ENCODE measurements at places on chromosomes 2 and 18.

DNA sequence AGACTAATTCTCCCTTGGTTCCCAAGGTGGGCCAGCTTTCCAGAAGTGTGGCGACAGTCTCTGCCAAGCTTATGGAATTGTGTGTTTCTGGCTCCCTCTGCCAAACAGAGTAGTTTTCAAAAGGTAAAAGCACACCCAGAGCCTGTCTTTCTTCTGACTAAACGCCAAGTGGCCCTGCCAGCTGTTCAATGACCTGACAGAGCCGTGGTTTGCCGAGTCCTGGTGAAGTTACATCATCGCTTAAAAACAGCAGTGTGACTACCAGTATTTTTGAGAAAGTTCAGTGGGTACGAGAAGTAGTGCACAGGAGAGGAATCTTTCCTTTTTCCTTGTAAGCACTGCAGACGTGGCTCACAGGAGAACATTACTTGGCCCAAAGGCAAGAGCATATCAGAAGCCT lies 1.9 kb downstream of the PER2 start:
- no peak for DNase-seq

DNA sequence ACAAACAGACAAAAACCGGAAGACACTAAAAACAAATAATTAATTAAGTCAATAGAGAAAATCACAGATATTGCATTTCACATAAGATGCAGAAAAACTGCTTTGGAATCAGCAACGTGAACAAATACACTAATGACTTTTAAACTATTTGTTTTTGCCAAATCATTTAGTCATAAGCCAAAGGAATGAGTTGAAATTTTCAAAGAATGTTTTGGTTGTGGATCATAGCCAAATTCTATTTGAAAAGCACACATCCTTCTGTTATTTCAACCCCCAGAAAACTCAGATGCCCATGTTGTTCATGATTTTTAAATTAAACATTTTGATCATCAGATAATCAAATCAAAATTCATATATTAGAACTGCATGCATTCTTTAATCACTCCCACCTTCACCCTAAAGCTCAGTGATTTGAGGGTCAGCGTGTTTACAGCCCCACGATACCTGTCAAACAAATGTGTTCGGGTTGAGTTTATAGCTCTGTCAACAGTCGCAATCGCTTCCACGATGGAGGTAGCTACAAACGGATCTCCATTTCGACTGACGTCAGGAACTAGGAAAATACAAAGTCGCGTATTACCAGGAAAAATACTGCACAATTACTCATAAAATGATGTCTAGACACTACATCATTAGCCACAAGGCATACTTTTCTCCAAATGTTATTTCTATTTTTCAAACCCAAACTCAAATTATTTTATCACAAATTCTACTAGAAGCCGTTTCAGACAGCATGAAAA lies 90.2 kb downstream of the PXDN start:
- DNase-seq: no peak

DNA sequence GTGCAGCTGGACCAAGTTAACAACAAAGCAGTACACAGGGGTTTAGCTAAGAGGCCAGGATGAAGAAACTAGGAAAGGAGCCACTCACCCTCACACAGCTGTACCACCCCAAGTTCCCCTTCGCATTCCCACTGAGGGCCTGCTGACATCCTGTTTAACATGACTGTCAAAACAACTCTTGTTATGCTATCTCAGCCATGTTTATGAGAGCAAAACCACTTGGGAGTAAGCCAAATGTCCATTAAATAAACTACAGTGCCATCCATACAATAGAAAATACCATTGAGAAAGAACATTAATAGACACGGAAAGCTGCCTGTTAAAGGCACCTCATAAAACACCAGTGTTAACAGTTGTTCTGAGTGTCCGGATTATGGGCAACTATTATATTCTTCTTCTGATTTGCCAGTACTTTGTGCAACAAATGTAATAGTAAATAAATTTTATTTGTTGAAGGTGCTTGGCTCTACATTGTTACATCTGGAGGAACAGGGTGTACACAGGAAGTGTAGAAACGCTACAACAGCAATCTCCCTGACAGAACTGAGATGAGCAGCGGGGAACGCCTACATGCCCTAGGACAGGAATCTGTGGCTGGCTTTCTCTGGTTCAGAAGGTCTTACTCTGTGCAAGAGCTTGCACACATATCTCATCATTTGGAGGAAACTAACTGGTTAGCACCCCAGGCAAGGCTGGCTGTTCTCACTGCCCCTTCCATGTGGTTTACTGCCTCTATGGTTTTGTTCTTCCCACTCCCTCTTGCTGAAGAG lies 85.6 kb downstream of the EHD3 start:
- DNase-seq: no peak

- DNase-seq: no peak
These were observed 35.0 kb upstream of the ID2 start for GRCh38 chr2:8646731-8647461.

- peak; percentile 77 for DNase-seq
These were observed 4.7 kb downstream of the SERTAD2 start for GRCh38 chr2:64649013-64649484.

GRCh38 chr18:22504251-22505030 lies 86.7 kb upstream of the CTAGE1 start:
- no peak for DNase-seq

DNA sequence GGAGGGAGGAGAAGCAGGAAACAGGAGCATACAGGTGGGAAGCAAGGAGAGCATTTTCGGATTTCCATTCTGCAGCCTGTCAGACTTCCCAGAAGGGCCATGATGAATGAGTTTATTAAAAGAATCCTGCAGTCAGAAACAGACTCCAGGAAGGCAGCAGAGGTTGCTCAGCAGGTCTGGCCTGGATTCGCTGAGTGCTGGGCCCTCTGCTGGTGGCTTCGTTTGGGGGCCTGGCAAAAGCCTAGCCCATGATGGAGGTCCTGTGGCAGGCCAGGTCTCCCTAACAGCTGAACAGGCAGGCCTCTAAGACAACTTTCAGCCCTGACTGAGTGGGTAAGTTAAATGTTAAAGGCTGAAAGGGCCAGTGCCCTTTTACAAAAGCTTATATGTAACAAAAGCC lies 108.2 kb upstream of the CAPN13 start:
- no peak for DNase-seq

- no peak for DNase-seq
These were observed 7.8 kb downstream of the MERTK start for GRCh38 chr2:111905990-111906735.

- DNase-seq: no peak
These were observed 27.3 kb downstream of the RFTN2 start for GRCh38 chr2:197647961-197648690.

DNA sequence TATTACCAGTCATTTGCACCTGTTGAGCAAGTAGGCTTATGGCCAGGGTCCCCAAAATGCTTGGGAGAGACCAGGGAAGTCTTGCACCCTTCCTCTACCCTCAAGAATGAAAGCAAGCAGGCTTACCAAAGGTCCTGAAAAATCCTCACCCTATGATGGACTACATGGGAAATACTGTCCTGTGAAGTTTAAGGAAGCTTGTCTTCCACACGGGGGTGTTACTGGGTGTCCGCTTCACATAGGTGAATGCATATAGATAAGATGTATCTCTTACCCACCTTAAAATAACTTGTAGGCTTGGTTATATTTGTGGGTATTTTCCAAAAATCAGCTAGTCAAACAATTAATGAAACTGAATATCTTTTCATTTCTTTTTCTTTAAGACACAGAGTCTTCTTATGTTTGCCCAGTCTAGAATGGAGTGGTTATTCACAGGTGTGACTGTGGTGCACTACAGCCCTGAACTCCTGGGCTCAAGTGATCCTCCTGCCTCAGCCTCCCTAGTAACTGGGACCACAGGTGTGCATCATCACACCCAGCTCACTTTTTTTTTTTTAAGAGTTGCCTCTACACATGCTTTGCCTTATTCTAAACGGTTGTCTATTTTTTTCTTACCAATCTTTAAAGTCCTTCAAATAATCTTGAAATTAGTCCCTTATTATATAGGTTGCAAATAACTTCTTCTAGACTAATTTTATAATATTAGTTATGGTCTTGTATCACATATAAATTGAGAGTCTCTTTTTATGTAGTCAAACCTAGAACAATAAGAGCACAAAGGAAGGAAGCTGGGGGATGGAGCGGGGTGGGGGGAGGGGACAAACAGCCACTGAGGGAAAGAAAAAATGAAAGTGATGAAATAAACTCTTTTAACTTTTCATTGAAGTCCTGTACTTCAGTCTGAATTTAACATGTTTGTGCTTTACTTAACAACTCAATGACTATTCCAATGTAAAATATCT lies 49.0 kb downstream of the CERKL start:
- DNase-seq: no peak

- no peak for DNase-seq
These were observed 6.3 kb upstream of the ADGRF3 start for GRCh38 chr2:26352892-26353291.

DNA sequence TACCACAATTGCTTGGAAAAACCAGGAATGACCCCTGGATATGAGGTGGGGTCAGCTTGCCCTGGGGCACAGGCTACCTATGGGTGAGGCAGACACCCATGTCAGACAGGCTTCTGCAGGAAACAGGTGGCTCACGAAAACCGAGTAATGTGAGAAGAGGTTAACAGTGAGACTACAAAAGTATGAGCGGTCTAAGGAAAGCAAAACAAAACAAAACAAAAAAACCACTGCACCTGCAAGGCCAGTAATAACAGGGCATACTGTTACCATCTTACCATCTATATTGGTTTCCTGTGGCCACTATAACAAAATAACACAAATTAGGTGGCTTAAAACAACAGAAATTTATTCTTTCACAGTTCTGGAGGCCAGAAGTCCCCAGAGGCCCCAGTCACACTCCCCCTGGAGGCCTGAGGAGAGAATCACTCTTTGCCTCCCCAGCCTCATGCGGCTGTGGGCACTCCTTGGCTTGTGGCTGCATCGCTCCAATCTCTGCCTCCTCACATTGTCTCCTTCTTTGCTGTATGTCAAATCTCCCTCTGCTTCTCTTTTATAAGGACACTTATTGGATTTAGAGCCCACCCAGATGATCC lies 86.6 kb upstream of the EPC2 start:
- DNase-seq: no peak

DNA sequence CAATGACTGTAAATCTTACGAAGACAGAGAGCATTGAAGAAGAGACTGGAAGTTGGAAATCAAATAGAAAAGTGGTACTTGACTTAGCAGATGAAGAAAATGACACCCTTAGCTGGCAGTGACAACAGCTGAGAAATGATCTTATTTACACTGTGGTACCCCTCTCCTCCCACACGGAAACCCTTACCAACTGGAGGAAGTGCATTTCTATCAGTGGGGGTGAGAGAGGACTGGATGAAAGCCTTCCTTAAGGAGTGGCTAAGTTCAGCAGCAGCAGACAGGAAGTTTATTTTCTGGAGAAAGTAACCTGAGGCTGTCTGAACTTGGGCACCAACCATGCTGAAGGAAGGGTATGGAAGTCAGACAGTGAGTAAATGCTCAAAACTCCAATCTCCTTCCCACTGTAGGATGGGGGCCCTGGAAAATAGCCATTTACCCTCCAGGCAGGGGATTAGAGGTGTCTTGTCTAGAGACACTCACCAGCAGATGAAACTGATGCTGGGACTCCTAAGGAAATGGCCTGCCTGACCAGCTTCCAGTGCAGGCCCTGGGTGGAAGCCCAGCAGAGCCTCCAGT lies 160.2 kb upstream of the NCK2 start:
- DNase-seq: no peak

- no peak for DNase-seq
These were observed 267.0 kb upstream of the HS6ST1 start for GRCh38 chr2:128585706-128586105.

DNA sequence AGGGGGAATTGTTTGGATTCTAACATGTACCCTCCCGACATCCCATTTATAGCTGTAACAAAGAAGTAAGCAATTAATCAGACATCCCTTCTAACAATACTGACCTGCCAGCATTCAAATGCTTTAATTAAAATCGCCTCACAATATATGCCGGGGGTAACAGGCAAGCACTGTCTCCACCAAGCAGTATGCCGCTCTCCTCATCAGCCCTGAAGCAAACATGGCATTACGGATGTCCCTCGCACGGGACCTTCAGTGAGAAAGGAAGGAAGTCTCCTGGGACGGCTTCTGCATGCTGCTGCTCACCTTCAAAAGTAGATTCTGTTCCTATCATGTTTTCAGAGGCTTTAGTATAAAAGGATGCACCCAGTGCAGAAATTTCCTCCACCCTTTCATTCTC lies 292.7 kb upstream of the POU3F3 start:
- no peak for DNase-seq

- DNase-seq: no peak
These were observed 200.4 kb downstream of the TSN start for GRCh38 chr2:121955872-121956271.

DNA sequence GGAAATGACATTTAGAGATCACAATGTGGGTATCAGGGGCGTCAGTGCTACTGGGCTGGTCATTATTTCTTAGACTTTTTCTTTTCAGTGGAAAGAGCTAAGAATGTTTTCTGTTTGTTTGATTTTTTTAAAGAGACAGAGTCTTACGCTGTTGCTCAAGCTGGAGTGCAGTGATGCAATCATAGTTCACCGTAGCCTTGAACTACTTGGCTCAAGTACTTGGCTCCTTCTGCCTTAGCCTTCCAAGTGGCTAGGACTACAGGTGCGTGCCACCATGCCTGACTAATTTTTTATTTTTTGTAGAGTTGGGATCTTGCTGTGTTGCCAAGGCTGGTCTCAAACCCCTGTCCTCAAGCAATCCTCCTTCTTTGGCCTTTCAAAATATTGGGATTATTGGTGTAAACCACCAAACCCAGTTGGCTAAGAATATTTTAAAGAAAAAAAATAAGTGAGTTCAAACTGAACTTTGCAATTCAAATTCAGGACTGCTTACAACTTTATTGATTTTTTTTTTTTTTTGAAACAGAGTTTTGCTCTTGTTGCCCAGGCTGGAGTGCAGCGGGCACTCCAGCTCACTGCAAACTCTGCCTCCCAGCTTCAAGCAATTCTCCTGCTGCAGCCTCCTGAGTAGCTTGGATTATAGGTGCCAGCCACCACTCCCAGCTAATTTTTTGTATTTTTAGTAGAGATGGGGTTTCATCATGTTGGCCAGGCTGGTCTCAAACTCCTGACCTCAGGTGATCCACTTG lies 154.2 kb downstream of the MIB1 start:
- DNase-seq: no peak

DNA sequence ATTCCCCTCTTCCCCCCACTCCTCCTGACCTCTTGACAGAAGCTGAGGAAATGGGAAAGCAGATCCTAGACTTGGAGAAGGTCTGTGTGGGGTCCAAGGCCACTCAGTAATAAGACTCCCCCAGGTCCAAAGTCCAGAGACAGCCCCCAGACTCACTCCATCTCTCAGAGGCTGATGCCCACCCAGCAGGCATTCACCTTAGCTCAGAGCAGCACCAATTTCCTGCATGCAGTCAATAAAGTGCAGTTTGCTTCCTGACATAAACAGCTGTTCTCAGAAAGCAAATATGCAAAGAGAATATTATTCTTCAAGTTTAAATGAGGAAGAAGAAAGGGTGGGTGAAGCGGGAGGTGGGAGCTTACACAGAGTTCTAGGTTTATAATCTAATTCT lies 84.1 kb upstream of the RTN4 start:
- no peak for DNase-seq
